ENCODE measurements at places on chromosomes 13 and 19.
A peak's percentile ranks its signal among the peaks of the same experiment; 100 is the strongest.

GRCh38 chr13:60765700-60766411 is 368.8 kb downstream of the TDRD3 start:
- no peak for DNase-seq

DNA sequence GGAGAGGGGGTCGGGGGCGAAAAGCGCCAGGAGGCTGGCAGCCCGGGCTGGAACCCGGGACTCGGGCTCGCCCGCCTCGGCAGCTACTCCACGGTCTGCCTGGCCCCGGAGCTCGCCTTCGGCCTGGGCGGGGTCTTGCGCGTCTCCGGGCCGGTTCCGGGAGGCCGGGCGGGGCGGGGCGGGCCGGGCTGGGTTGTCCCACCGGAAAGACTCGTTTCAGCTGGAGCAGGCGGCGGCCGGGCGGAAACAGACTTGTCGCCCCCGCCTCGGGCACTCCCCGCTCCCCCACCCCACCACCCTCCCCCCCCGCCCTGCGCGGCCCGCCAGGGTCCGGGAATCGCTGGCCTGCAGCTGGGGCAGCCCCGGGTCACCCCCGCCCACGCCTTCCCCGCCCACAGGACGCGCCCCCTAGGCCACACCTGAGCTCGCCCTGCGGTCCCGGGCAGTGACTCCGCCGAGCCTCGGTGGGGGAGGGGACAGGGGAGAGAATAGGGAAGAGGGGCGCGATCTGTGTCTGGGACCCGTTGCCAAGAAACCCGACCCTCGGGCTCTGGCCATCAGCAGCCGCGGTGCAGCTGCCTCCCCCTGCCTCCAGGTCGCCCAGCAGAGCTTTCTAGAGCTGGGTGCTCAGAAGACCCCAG is 109.4 kb downstream of the KCTD15 start:
- no peak for DNase-seq

DNA sequence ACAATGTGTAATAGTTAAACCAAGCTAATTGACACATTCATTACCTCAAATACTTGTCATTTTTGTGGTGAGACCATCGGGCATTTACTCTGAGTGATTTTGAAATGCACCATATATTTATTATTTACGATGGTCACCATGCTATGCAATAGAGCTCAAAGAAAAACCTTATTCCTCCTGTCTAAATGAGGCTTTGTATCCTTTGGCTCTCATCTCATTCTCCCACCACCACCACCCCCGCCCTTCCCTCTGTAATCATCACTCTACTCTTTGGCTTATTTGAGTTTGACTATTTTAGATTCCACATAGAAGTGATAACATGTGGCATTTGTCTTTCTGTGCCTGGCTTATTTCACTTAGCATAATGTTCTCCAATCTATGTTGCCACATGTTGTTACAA is 124.9 kb downstream of the CYSLTR2 start:
- no peak for DNase-seq

DNA sequence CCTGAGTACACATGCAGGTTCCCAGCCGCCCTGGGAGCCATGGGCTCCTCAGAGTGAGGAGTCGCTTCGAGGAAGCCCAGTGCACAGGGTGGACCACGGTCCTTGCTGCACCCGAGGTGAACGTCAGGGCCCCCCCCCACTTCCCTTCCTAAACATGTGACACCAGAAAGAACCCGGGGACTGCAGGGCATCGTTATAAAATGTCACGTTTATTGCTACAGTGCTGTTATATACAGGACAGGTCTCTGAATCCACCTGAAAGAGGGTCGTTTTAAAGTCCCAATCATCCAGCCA is 3.8 kb upstream of the UQCR11 start:
- DNase-seq, result no peak

DNA sequence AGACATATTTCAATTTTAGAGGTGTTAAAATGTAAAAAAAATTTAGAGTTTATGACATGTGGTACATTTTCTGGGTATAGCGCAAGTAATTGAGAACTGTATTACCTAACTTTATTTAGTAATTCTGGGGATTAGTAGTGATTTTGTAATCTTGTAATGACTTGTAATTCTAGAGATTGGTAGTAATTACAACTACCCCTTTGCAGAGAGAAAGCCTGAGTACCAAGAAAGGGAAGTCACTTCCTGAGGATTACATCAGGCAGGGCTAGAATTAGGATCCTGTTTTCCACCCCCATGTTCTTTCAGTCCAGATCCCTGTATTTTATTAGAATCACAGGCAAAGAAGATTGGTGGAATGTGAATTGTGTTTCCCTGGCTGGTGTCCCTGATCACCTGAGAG is 274.9 kb downstream of the KCNRG start:
- DNase-seq, result peak; percentile 96

DNA sequence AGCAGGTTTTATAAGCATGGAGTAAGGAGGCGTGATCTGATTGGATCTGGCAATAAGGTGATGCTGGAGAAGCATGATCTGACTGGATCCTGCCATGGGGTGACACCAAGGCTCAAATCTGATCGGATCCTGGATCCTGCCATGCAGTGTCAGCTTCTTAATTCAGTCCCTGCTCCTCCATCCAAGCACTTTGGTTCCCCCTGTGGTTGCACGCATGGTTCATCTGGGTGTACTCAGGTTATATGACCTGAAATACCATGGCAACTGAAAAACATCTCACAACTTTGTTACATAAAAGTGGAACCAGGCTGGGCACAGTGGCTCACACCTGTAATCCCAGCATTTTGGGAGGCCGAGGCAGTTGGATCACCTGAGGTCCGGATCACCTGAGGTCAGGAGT is 17.6 kb upstream of the KLK4 start:
- DNase-seq, result no peak

- no peak for DNase-seq
Measured at GRCh38 chr13:48531416-48532255, 1.2 kb downstream of the RCBTB2 start.

GRCh38 chr19:2774953-2775555 is 8.0 kb downstream of the SGTA start:
- DNase-seq, result peak; percentile 96
